Stimulated activated CD4-positive, alpha-beta T cell treated with anti-CD3 and anti-CD28 coated beads, Interleukin-1b, Interleukin-23, amount 100 ng/mL, for 24 hours (primary cell): ENCODE measurements at places on chromosomes 7 and 10.
A peak's percentile ranks its signal among the peaks of the same experiment; 100 is the strongest.

DNA sequence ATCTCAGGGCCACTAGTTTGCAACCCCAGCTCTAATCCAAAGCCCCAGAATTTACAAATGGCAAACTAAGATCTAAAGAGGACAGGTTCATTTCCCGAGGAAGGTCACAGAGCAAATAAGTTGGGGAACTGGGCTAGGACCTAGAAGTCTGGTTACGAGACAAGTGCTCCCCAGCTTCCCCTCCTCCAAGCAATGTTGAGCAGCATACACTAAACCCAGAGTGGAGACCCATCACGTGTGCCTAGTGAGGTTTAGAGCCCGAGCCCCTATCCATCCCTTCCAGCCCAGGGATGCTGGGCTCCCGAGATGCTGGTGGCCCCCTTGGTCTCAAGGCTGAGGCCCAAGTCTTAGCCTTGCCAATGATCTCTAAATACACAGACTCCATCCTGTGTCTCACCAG is 209.5 kb upstream of the ZMIZ1 start:
- no peak for DNase-seq

- peak; percentile 40 for DNase-seq
These were observed 118.2 kb downstream of the JAZF1 start for GRCh38 chr7:28062197-28062991.

- no peak for DNase-seq
These were observed 87.2 kb downstream of the CALD1 start for GRCh38 chr7:134866617-134867016.

DNA sequence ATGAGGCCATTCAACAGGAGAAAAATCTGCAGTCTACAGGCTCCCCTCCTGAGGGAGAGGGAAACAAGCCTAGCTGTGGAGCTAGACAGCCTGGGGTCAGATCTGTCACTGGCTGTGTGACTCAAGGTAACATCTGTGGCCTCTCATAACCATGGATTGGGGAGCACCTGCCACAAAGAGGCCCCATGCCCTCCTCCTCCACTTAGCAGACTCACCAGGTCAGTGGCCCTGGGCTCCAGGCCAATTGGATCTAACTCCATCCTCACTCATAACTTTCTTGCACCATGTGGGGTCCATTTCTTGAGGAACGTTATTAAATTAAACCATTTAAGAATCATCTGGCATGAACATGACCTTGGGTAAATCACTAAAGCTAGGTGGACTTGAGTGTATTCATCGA is 1.8 kb downstream of the GDF10 start:
- no peak for DNase-seq

GRCh38 chr10:52221923-52222322 is 92.2 kb upstream of the DKK1 start:
- DNase-seq, result no peak

DNA sequence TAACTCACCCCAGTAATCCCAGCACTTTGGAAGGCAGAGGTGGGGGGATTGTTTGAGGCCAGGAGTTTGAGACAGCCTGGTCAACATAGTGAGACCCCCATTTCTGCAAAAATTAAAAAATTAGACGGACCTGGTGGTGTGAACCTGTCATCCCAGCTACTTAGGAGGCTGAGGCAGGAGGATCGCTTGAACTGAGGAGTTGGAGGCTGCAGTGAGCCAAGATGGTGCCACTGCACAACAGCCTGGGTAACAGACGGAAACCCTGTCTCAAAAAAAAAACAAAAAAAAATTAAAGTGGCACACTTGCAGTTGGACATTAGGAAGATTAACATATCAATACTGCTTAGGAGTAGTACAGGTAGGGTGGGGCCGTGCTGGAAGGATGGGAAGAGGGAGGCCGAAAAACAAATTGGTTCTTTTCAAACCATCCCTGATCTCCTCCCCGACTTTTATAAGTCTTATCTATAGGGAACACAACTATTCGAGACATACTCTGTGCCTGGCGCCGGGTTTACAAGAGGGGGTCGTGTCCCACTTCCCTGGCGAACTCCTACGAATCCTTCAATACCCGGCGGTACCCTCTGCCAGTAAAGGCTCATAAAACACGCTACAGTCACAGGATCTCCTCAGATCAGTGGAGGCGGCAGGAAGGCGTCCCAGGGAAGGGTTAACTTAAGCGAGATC is 628 bp downstream of the TAF6 start:
- no peak for DNase-seq

DNA sequence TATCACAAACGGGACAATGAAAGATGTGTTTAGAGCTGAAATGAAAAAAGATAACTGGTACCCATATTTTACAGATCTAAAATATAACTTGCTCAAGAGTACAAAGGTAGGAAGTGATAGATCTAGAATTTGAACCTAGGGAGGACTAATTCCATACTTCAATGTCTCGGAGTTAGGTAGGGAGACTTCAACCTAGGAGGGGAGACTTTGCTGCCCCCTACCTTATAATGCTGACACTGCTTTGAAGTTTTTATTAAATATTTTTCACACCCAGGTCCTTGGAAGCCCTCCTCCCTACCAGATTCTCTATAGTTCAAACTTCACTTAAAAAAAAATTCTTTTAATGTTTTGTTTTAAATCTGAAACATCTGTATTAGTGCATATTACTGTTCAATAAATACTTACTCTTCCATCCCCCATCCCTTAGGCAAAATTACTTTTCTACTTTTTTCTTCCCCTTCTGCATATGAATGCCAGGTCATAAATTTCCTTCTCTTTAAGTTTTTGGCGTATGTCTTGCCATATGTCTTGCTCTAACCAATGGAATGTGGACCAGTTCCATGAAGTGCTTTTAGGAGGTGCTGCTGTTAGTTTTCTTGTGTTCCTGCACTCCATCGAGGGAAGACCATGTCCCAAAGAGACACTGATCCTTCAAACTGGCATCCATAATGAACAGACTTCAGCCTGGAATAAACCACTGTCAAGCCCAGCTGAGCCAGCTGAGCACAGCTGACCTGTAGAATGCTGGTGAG is 57.8 kb downstream of the MICU1 start:
- DNase-seq, result no peak

DNA sequence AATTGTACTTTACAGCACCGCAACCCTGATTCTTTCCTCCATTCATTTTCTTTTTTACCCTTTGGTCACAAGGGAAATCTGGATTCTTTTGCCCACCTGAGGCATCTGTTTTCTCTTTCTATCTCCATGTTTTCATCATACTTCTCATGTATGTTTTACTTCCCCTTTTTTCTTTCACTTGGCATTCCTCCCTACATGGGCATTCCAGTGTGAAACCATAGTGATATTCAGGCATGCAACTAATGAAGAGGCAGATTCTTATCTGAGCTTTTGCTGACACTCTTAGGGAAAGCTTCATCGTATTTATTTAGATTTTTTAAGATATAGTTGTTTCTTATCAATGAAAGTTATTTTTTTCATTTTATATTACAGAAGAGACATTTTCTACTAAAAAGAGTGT is 405.2 kb upstream of the TEX47 start:
- no peak for DNase-seq

GRCh38 chr10:8417631-8418030 is 363.1 kb downstream of the GATA3 start:
- no peak for DNase-seq

DNA sequence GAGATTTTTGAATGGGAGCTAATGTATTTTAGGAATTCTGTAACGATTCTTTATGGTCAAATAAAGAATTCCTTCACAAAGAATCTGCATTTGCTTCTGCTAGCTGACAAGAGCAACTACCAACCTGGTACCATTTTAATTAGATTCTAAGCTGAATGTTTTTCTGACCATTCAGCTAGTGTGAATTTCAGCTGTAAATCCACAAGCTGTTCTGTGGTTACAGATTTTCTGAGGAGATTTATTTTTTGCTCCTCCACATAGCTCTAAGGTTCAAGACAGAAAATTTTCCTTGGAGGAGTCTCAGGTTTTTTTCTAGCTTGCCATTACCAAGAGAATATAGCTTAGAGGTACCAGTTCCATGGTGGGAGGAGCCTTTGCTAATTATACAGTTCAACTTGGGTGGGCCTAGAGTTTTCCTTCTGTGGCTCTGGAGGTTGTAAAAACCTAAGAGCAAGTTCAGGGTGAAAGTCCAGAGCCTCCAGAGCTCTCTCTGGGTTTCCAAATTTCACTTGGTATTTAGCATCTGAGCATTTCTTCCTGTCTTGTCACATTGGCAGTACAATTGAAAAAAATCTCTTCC is 120.1 kb downstream of the JAZF1 start:
- no peak for DNase-seq

GRCh38 chr10:72746426-72747363 is 54.8 kb downstream of the MCU start:
- no peak for DNase-seq

DNA sequence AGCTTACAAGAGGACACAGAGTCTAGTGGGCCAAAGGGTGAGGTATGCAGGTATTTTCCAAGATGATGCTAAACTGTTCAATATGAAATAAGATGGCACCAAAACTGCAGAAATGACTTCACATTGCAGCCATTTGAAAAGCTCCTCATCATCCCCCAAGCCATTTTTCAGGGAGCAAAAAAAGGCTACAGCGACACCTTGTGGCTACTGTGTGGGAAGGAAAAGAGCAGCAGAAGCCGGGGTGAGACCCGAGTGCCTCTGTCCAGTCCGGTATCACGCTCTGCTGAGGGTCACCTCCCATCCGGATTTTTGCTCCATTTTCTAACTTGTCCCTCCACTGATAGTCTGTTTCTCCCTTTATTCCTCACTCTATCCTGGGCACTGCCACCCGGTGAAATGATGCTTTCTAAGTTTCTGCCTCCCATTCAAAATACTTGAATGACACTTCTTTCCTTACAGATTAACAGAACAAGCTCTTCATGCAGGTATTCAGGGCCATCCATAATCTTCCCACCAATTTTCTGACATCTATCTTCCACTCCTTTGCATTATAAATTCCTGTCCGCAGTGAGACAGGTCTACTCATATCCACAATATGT is 220.2 kb downstream of the DGKI start:
- DNase-seq, result peak; percentile 7

- DNase-seq, result no peak
These were observed 275.5 kb downstream of the PLXDC2 start for GRCh38 chr10:20091698-20092097.

GRCh38 chr10:91679296-91679695 is 46.4 kb upstream of the PPP1R3C start:
- no peak for DNase-seq

- DNase-seq, result no peak
These were observed 14.4 kb downstream of the PIP4K2A start for GRCh38 chr10:22699976-22700375.

- DNase-seq, result no peak
These were observed 69.8 kb upstream of the STEAP1B start for GRCh38 chr7:22569586-22570321.

DNA sequence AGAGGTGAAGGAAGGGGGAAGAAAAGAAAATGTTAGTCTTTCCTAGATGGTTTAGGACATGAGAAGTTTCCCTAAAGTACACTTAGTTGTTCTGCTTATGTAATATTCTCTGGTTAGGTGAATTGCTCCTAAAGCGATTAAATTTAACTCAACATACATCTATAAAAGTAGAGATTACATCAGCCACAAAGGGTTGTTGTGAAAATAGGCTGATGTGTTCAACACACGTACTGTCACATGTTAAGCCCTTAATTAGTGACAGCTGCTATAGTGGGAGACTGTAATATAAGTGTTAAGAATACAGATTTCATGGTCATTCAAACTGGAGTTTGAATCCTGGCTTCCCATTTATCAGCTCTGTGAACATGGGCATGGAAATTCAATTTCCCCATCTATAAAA is 12.8 kb downstream of the HECTD2 start:
- DNase-seq, result no peak

DNA sequence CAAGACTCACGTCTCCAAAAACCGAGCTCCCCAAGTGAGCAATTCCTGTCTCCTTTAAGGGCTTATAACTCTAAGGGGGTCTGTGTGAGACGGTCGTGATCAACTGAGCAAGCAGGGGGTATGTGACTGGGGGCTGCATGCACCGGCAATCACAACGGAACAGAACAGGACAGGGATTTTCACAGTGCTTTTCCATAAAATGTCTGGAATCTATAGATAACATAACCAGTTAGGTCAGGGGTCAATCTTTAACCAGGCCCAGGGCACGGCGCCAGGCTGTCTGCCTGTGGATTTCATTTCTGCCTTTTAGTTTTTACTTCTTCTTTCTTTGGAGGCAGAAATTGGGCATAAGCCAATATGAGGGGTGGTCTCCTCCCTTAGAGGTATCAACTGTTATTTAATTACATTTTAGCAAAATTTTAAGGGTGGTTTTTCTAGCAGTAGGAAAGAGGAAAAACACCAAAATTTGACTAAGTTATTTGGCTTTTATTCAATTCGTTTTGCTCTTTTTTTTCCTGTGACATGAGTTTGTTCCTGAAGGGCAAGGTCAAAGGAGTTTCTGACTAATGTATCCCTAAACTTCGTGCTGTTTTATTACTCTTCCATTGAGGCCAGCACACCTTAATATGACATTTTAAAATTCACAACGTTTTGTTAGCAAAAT is 121.4 kb upstream of the SEC61G start:
- no peak for DNase-seq

DNA sequence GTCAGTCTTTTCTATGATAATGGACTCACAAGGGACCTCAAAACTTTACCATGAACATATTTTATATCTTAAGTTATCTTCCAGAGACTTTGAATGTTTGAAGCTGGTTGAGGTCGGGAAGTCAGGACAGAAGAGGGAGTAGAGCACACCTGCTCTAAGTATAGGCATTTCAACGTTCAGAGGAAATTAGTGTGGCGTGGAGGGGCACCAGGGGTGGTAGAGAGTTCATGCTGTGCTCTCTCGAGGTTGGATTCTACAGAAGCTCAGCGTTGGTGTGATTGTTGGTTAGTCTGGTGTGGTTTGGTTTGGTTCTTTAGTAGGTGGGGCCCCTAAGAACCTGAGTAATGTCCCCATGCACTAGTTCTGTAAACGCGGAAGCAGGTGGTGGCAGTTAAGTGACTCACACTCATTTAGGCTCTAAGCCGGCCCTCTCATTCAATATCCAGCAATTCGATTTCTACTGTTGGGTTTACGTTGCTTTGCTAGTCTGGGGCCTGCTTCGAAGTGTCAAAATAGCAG is 19.8 kb downstream of the CNTNAP2 start:
- no peak for DNase-seq

GRCh38 chr7:143316492-143316891 is 581 bp downstream of the CLCN1 start:
- no peak for DNase-seq

DNA sequence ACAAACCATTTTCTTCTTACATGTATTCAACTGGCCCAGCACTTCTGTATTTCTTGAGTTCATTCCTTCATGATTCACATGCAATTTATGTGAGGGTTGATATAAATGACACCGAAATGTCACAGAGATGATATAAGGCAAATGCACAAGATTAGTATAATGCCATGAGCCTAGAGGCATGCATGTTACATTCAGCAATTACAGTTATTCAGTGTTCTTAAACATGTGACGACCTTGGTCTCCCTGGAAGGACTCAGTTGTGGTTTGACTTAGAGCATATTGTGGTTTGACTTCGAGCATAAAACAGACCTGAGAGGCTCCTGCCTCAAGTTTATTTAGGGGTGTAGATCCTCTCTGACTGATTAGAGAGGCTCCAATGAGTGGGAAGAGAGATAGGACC is 752.1 kb upstream of the POM121L12 start:
- no peak for DNase-seq

GRCh38 chr7:155941688-155942087 is 129.4 kb upstream of the SHH start:
- DNase-seq, result no peak

- no peak for DNase-seq
These were observed 95.0 kb downstream of the CABCOCO1 start for GRCh38 chr10:61757525-61758397.

GRCh38 chr10:129253865-129254179 is 213.2 kb upstream of the MGMT start:
- no peak for DNase-seq

GRCh38 chr10:77289790-77290189 is 347.8 kb downstream of the KCNMA1 start:
- no peak for DNase-seq
